Thyroid gland (tissue), 4 donors: ENCODE measurements at places on chromosomes 2 and 18. TPM values are rescaled to one million over a fixed set of nuclear protein-coding genes. Genes with fewer than 3 reads are reported as not detected.
A peak's percentile ranks its signal among the peaks of the same experiment; 100 is the strongest.

GRCh38 chr2:69386789-69387734 lies at the start of gene GFPT1:
TSS of gene GFPT1 (minus strand) at chr2:69387227. CDS start at chr2:69387071, 156 bp downstream.
- H3K36me3 ChIP-seq: no peaks in the 10 kb centered on the region
- H3K4me1 ChIP-seq: peaks cover 15% of the 10 kb centered on the region
- H3K27ac ChIP-seq: peak within 1 kb of the TSS; percentile 85
- DNase-seq: peak; percentile 96

DNA sequence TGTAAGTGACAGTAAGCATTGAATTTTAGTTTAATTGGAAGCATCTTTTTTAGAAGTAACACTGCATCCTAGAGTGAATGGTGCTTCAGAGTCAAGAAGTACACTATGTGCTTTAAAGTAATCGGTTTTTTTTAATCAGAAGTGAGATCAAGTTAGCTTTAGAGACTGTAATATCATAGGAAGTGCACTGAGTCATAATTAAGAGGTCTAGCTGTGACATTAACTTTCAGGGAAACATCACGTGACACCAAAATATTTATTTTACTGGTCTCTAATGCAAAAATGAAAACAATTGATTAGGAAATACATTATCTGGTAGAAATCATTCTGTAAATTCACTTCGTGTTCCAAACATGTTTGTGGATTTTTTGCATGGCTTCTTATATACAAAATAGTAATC lies 55.3 kb upstream of the KYNU start:
- no peak for DNase-seq
- H3K4me1 ChIP-seq: no peaks in the 10 kb centered on the region
- H3K4me3 ChIP-seq: no peak overlapping the region
- H3K27me3 ChIP-seq: no peaks in the 10 kb centered on the region
- no peak overlapping the region for H3K27ac ChIP-seq

GRCh38 chr2:177075254-177075653 lies 137.3 kb upstream of the HNRNPA3 start:
- no peak overlapping the region for H3K27ac ChIP-seq
- no peaks in the 10 kb centered on the region for H3K4me1 ChIP-seq
- no peak overlapping the region for H3K4me3 ChIP-seq
- H3K36me3 ChIP-seq: no peaks in the 10 kb centered on the region
- DNase-seq: no peak

DNA sequence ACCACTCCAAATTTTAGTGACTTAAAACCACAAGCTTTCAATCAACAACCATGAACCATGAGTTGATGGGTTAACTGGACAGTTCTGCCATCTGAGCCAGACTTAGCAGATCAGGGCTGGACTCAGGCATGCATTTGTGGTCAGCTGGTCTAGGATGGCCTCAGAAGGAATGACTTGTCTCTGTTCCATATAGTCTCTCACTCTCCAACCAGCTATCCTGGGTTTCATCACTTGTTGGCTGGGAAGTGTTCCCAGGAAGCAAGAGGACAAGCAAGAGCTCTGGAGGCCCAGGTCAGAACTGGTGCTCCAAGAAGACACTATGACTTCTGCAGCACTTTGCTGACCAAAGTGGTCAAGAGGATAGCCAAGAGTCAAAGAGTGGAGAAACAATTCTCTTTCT lies 17.5 kb upstream of the MAP3K20 start:
- H3K4me3 ChIP-seq: no peak overlapping the region

- H3K36me3 ChIP-seq: no peaks in the 10 kb centered on the region
- no peak overlapping the region for H3K4me3 ChIP-seq
- no peaks in the 10 kb centered on the region for H3K27me3 ChIP-seq
- no peak for DNase-seq
- H3K4me1 ChIP-seq: no peaks in the 10 kb centered on the region
These were observed 116.5 kb upstream of the LYPD6 start for GRCh38 chr2:149213764-149214493.

- H3K27ac ChIP-seq: no peak overlapping the region
- no peak overlapping the region for H3K4me3 ChIP-seq
- no peaks in the 10 kb centered on the region for H3K27me3 ChIP-seq
- H3K36me3 ChIP-seq: no peaks in the 10 kb centered on the region
- no peaks in the 10 kb centered on the region for H3K4me1 ChIP-seq
- no peak for DNase-seq
These were observed 59.6 kb downstream of the SPIRE1 start for GRCh38 chr18:12598181-12598930.

DNA sequence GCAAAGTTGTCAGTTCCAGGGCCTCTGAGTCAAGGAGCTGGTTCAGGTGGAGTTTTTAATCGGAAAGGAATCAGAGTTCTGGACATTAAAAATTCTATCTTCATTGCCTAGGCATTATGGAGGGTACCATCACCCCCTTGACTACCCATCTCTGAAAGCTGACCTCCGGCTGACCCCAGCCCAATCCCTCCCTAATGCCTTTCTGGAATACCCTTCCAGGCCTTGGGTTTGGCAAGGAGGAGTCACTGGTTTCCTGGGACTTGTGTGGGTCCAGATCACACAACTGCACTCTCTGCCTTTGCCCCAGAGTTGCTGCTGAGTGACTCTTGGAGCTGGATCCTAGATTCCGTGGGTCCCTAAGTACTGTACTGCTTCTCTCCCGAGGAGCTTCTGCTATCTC lies 1.0 kb upstream of the OSR1 start:
- peaks cover 31% of the 10 kb centered on the region for H3K4me1 ChIP-seq
- H3K36me3 ChIP-seq: no peaks in the 10 kb centered on the region
- no peak overlapping the region for H3K4me3 ChIP-seq

GRCh38 chr18:59582395-59582794 lies 114.8 kb downstream of the CCBE1 start:
- H3K4me1 ChIP-seq: peaks cover 6% of the 10 kb centered on the region
- no peaks in the 10 kb centered on the region for H3K36me3 ChIP-seq
- DNase-seq: peak; percentile 56
- no peaks in the 10 kb centered on the region for H3K27me3 ChIP-seq

GRCh38 chr2:84749442-84749841 lies 131.4 kb downstream of the TRABD2A start:
- no peak for DNase-seq
- H3K4me1 ChIP-seq: no peaks in the 10 kb centered on the region
- H3K27ac ChIP-seq: no peak overlapping the region
- no peaks in the 10 kb centered on the region for H3K36me3 ChIP-seq

GRCh38 chr2:215880970-215881369 lies 132.4 kb downstream of the MREG start:
- no peaks in the 10 kb centered on the region for H3K4me1 ChIP-seq
- no peak for DNase-seq
- H3K4me3 ChIP-seq: no peak overlapping the region
- no peaks in the 10 kb centered on the region for H3K27me3 ChIP-seq
- no peaks in the 10 kb centered on the region for H3K36me3 ChIP-seq

DNA sequence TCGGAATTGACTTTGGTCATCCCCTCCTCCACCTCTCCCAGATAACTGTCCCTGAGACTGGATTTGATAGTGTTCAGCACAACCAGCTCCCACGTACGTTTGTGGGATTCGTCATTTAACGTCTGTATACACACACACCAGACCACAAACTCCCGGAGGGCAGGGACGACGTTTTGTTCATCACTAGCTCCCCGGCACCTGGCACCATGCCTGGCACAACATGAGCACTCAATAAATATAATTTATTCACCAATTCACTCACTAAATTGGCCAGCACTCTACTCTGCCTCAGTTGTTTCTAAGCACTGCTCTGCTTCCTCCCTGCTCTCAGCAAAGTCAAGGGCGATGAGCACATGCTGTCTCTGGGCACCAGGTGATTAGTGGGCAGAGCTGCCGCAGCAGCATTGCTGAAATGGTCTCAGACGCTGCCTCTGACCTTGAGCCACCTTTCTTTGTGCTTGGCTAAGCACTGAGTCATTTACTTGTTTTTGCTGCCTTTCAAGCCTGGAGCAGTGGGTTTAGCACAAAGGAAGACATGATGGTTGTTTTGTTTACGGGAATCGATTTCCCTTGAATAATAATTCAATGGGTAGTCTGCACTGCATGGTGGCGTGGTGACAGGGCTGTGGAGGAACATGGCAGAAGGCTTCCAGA lies 19.3 kb upstream of the LOXHD1 start:
- H3K36me3 ChIP-seq: no peaks in the 10 kb centered on the region
- DNase-seq: peak; percentile 65
- peak overlapping the region; percentile 56 for H3K27ac ChIP-seq
- H3K4me1 ChIP-seq: peaks cover 39% of the 10 kb centered on the region

DNA sequence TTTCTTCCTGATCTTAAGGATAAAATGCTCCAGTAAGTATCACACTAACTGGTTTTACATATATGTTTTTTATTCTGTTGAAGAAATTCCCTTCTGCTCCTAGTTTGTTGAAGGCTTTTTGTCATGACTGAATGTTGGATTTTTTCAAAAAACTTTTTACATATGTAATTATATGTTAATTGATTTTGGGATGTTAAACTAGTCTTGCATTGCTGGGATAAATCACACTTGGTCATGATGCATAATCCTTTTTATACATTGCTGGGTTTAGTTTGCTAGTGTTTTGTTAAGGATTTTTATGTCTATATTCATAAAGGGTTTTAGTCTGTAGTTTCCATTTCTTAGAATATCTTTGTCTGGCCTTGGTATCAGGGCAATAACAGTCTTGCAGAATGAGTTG lies 65.6 kb upstream of the TXNDC2 start:
- no peaks in the 10 kb centered on the region for H3K27me3 ChIP-seq
- H3K36me3 ChIP-seq: no peaks in the 10 kb centered on the region
- H3K27ac ChIP-seq: no peak overlapping the region

DNA sequence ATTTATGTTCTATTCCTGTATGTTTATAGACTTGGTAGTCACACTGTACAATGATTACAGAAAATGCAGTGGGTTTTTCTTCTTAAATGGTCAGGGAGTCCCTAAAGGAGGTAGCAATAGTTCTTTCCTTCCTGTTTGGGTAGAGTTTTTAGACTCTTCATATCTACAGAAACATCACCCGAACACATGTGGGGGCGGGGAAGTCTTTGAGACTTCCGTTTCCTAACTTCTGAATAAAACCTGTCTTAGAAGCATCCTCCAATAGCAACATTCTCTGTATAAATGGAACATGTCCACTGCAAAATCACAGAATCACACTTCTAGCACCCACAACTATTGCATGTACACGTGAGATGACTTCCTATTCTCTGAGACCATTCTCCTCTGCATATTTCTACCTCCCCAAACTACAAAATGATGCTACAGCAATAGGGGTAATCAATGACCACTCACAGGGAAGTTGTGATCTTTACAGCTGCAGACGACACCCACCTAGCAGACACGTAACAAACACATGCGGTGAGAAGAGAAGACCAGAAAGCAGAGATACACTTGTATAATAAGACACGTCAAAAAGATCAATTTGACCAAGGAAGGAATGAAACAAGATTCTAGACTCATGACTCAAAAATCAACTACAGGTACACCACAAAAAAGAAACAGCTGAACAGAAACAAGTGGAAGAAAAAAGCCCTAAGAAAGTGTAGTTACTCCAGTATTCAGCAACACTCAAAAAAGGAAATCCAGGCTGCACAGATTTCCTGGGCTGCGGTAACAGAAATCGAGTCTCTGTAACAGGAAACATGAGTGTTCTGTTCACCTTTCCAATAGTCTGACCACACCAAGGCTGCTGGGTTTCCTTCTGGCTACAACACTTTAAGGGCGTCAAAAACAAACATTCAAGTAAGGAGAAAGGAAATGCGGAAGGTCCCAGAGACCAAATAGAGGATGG lies 120.4 kb downstream of the ZNF516 start:
- no peaks in the 10 kb centered on the region for H3K27me3 ChIP-seq
- H3K36me3 ChIP-seq: peaks cover 24% of the 10 kb centered on the region
- no peak for DNase-seq

DNA sequence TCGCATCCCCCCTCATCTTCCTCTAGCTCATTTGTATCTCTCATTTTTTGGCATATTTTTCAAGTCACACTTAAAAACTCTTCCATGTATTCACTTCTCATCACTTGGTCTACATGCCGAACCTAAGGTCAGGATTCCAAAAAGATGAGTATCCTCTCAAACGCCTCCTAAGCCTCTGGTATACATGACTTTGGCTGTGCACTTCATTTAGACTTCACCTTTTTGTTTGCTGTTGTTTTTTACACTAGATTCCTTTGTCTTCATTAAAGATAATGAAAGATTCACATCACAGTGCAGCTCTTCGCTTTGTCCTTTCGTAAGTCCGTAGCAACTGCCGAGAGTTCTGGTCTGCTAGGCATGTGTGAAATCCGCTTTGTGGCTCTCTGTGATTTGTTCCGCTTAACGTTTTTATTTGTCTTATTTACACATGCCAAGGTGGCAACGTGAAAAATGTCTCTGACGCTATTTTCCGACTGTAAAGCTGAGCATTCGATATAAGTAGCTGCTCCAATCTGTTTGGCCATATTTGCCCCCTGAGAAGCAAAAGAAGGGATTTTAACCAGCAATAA lies 17.7 kb downstream of the RND3 start:
- H3K4me1 ChIP-seq: no peaks in the 10 kb centered on the region
- H3K36me3 ChIP-seq: no peaks in the 10 kb centered on the region
- H3K27me3 ChIP-seq: no peaks in the 10 kb centered on the region
- no peak for DNase-seq
- no peak overlapping the region for H3K27ac ChIP-seq

DNA sequence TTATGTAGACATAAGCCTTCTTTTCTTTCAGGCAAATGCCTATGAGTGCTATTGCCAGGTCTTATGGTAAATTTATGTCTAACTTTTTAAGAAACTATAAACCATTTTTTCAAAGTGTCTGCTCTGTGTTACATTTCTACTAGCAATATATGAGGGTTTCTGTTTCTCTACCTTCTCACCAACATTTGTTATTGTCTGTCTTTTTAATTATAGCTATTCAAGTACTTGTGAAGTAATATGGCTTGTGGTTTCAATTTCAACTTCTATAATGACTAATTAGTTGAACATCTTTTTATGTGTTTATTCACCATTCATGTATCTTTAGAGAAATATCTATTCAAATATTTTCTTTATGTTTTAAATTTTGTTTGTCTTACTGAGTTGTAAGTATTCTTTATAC lies 213.1 kb upstream of the MC4R start:
- no peak overlapping the region for H3K27ac ChIP-seq
- H3K4me1 ChIP-seq: no peaks in the 10 kb centered on the region
- no peaks in the 10 kb centered on the region for H3K27me3 ChIP-seq
- no peaks in the 10 kb centered on the region for H3K36me3 ChIP-seq
- no peak for DNase-seq

Gene AFTPH
- 51.7 TPM for total RNA-seq

Gene DSC3
- not detected for total RNA-seq

Gene ATG9A
- 59.3 TPM for total RNA-seq

Gene SERPINB12
- not detected for total RNA-seq

Gene REG3A
- total RNA-seq: not detected

Gene ARMC9
- 26.2 TPM for total RNA-seq

Gene SS18
- 146 TPM for total RNA-seq
